Right lung (tissue), 10 donors: ENCODE measurements at places on chromosomes 2 and 18. TPM values are rescaled to one million over a fixed set of nuclear protein-coding genes. Genes with fewer than 3 reads are reported as not detected.
A peak's percentile ranks its signal among the peaks of the same experiment; 100 is the strongest.

GRCh38 chr2:32752952-32753351 is 125.1 kb downstream of the TTC27 start:
- no peak for DNase-seq

The ORC4 gene
- 73.8 TPM for polyA plus RNA-seq

DNA sequence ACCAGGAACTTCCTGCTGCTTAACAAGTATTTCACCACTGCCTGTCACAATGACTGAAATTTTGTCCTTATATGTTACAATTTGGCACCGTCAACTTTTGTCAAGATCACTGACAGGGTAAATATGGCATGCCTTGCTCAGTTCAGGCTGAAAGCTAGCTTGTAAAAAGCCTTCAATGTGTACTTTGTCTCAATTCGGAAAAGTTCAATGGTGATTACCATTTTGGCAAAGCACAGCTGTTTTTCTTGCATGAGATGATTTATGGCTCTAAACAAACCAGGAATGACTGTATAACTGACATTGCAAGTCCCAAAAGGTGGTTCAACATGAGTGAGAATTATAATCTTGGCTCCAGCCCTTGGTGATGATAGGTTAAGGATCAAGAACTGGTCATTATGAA is 1255.2 kb downstream of the CNTNAP5 start:
- DNase-seq, result no peak

The TMEM17 gene
- 4.8 TPM for polyA plus RNA-seq

DNA sequence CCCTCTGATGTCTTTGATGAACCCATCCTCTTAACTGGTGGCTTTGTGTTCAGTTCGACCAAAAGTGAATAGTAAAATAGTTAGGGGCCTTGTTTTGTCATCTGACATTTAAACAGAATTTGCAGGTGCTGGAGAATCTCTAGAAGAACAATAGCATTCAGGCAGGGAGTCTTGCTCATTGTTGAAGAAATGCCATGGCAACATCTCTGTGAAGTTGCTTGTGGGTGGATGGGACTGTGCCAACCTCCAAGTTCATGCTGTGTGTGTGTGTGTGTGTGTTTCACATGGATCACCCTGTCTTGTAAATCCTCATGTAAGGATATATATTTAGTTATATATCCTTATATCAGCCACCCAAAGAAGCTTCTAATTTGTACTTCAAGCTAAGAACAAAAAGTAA is 66.7 kb downstream of the SKA1 start:
- DNase-seq, result no peak

GRCh38 chr2:12005886-12006681 is 259.7 kb downstream of the LPIN1 start:
- peak; percentile 42 for DNase-seq

The ADCY3 gene
- 33.5 TPM for polyA plus RNA-seq

DNA sequence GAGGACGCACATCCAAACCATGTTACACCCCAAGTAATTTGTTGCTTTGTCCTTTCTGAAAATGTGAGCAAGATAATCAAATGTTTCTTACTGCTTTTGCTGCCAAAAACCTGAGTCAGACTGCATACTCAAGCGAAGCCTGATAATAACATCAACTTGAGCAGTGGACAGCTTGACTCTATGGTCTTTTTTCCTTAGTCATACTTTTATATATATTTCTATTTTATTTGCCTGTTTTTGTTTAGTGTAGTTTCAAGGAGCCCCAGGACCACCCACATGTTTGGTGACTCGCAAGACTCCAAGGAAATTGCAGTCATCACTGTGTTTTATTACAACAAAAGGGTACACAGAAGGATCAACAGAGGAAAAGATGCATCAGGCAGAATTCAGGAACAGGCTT is 688.4 kb upstream of the PIK3C3 start:
- DNase-seq, result no peak

DNA sequence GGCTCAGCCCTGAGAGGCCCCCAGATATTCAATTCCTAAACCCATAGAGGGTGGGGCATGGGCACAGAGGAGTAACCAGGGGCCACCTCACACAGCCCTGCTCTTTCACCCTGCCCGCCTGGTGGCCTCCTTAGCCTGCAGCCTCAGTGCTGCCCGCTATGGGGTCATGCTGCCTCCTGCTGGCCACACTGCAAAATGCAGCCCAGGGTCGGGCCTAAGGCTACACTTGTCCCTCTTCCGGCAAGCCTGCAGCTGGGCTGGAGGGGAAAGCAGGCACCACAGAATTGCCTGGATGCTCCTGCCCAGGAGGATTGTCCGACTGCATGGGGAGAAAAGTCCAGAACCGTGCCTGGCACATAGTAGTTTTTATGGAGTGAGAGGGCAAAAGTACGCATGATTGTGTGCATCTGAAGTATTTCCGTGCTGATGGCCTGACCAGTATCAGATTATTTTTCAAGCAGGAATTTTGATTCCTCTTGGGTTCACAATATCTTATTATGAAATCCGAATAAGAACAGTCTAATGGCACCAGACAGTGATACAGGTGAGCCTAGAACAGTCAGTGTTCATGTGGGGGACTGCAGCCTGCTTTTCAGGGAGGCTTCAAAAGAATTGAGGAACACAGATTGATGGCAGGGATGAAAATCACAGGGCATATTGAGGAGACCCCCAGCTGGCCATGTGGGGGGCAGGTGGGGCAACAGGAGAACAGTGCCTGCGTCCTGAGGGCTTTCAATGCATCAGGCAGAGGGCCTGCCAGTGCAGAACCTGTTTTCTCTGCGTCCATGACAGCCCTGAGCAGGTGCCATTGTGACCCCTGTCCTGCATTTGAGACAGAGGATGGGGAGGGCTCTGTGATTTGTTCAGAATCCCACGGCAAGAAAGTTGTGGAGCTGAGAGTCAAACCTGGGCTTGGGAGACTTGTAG is 51.2 kb upstream of the ALPP start:
- DNase-seq, result peak; percentile 28

The CYTIP gene
- polyA plus RNA-seq, result 1.6 TPM
